ENCODE measurements at places on chromosomes 7 and 10.

DNA sequence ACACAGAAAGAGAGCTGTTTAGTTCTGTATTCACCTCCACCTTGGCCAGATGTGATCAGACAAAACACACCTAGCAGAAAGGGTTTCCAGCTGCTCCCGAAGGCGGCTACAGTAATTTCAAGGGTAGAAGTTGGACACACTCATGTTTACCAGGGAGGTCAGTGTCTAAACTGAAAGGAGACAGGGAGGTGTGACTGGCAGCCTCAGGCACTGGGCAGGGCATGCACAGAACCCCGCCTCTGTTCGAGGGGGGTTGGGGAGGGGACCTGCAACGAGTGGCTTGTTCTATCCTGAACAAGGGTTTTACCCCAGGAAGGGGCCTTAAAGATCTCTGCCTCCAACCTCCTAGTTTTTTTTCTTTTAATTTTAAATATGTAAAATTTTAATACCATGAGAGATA lies 49.6 kb downstream of the BPGM start:
- no peak for DNase-seq

- DNase-seq = peak; percentile 81
Measured at GRCh38 chr10:47384148-47384921, at the start of gene ZNF488. ZNF488 (minus strand) TSS chr10:47384293; CDS start chr10:47368829, 15,464 bp downstream.

GRCh38 chr7:117001283-117001682 lies 48.0 kb downstream of the ST7 start:
- DNase-seq = no peak

GRCh38 chr10:113506476-113506875 lies 46.4 kb upstream of the HABP2 start:
- no peak for DNase-seq

GRCh38 chr10:77899080-77899477 lies 27.5 kb downstream of the DLG5 start:
- DNase-seq = no peak

GRCh38 chr10:76436981-76437380 lies 1005.6 kb downstream of the LRMDA start:
- no peak for DNase-seq

GRCh38 chr10:67492317-67493019 lies 203.5 kb downstream of the CTNNA3 start:
- no peak for DNase-seq

GRCh38 chr10:89952325-89952724 lies 250.9 kb downstream of the KIF20B start:
- DNase-seq = no peak

- no peak for DNase-seq
Measured at GRCh38 chr10:116113721-116114501, 159.1 kb downstream of the GFRA1 start.

DNA sequence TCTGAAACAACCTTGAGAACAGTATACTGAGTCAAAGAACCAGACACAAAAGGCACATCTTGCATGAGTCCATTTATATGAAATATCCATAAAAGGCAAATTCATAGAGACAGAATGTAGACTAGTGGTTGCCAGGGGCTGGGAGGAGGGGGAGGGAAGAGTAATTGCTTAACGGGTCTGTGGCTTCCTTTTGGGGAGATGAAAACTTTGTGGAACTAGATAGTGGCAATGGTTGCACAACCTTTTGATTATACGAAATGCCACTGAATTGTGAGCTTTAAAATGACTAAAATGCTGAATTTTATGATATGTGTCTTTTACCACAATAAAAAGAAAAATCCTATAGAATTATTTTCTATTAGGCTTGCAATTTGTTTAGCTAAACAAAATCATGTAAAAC lies 16.8 kb downstream of the ADRB1 start:
- peak; percentile 89 for DNase-seq

DNA sequence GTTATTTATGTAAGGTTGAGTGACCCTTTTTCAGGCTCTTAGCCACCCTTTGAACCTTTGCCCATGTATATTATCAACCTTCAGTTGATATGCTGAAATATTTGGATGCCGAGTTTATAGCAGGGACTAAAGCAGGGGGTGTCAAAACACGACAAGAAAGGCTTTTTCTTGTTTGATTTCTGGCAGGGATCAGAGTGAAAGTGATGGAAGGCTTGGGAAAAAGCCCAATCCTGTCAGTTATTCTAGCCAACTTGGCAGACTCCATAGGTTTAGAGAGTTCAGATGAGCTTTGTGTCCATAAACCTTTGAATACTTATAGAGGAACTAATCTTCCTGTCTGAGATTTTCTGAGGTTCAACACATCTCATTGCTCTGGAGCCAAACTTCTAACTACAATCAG lies 47.5 kb downstream of the INHBA start:
- no peak for DNase-seq

DNA sequence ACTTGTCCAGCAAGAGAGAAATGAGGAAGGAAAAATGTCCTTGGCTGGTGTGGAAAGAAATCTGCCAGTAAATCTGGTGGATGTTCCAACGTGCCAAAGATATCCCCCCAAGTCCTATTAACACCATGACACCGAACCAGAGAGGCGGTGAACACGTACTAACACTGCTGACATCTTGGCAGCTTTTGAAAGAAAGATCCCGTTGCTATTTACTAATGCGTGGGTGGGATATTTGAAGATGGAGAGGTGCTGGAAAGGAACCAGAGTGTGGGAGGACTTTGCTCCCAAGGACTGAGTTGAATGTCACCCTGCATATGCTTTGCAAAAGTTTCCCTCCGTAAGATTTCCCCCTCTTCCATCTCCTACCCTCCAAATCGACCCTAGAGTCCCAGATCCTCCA lies 7.9 kb downstream of the CCDC3 start:
- no peak for DNase-seq

DNA sequence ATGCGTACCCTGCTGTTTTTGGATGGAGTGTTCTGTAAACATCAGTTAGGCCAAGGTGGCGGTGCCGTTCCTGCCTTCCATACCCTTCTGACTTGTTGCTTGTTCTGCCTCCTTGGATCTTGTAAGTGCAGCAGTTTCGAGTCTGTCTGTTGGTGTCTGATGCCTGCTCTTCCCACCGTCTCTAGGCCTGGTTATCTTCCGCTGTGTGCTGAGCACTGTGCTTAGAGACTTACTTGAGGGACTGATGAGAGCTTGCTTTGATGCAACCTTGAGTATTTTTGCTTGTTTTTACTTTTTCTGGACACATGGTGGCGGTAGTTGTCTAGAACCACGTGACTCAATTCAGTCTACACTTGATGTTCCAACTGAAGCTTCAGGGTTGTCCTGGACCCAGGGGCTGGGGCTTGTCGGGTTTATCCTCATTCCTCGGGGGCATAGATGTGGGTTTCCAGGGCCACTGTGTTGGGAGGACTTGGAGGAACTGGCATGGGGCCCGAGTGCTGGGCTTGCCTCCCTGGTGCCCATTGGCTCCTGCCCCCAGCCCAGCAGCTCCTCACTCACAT lies 14.4 kb upstream of the SPRN start:
- DNase-seq = peak; percentile 81

DNA sequence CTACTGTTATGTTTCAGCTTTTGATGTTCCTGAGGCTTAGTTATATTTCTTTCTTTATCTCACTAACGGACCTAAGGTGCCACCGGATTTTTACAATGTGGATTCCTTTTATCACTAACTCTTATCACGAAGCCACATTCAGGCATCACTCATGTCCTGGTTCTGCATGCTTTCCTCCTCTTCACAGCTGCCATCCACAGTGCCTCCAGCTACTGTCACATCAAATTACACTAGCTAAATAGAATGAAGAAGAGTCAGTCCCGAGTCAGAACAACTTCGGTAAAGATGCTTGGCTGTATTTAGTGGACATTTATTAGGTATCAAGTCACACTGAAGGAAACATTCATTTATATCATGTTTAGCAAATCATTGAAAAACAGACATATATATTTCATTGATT lies 153.2 kb downstream of the NEBL start:
- no peak for DNase-seq

- no peak for DNase-seq
Measured at GRCh38 chr7:137891016-137891655, 44.4 kb upstream of the DGKI start.

GRCh38 chr7:79241288-79242060 lies 212.0 kb downstream of the MAGI2 start:
- DNase-seq = peak; percentile 72

GRCh38 chr7:26022982-26023381 lies 129.0 kb upstream of the NFE2L3 start:
- DNase-seq = no peak

DNA sequence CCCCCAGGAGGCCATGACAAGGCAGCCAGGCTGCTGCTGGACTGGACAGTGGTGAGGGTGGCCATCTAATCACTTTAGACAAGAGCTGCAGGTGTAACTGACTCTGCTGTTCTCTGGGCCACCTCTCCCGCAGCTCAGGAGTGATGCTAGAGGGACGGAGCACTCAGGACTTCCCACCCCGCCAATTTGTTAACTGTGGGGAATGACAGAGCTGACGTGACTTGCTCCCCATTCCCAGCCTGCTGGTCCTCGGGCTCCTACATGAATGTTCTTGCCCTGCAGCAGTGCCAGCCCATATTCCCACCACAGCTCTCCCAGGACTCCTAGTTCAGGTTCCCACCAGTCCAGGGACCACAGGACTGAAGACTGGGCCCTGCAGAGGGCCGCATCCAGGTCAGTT lies 16.7 kb upstream of the NPFFR1 start:
- DNase-seq = no peak

DNA sequence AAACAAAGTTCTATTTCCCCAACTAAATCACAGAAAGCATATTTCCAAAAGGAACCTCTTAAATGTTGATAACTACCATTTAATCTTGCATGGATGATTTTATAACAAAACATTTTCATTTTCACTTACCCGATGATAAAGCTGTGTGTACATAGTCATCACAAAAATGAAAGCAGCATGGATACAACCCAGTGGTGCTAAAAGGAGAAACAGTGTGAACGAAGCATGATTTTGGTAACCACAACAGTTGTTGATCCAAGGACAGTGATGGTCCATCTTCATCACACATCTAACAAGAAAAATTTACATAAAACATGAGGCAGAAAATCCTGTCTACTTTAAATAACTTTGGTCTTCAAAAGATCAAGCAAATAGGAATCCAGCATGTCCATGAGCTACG lies 4.7 kb downstream of the ZDHHC6 start:
- no peak for DNase-seq

GRCh38 chr10:103111918-103112877 lies 80.9 kb downstream of the NT5C2 start:
- DNase-seq = no peak

- no peak for DNase-seq
Measured at GRCh38 chr10:87753995-87754866, 63.8 kb downstream of the ATAD1 start.

- DNase-seq = no peak
Measured at GRCh38 chr7:156474241-156474743, 166.3 kb upstream of the RNF32 start.

- DNase-seq = no peak
Measured at GRCh38 chr10:116590590-116591444, at the start of gene PNLIPRP1. PNLIPRP1 (plus strand) TSS chr10:116590959; CDS start chr10:116591130, 171 bp downstream.

DNA sequence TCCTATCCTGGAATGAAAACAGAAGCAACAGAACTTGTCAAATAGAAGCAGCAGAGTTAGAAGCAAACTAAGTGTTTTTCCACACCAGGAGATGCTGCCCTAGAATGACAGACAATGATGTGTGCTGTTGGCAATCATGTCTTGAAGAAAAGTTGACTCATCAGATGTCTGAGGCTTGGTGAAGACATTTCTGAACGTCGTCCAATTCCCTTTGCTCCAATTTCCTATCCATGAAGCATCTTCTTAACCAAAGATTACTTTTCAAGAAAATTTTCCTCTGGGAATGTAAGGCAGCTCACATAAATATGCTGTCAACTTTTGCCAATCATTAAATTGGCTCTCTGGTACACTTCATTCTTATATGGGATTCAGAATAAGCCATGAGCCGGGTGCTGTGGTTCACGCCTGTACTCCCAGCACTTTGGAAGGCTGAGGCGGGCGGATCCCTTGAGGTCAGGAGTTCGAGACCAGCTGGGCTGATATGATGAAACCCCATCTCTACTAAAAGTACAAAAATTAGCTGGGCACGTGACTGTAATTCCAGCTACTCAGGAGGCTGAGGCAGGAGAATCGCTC lies 34.6 kb downstream of the MALSU1 start:
- DNase-seq = no peak

DNA sequence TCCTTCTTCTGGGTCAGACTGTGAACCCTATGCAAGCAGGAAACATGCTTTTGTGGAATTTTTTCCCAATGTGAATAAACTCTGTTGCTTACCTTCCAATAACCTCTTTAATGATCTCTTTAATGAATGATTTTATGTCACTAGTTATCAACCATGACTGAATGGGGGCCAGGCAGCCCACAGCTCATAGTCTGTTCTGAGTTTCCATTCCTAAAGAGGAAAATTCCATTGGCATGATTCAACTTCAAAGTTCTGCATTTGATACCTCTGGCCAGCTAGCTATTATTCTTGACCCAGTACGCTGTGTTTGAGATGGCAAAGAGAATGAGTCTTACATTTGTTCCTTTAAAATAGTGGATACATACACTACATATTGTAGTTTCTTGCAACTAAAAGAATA lies 867.8 kb upstream of the CELF2 start:
- no peak for DNase-seq

DNA sequence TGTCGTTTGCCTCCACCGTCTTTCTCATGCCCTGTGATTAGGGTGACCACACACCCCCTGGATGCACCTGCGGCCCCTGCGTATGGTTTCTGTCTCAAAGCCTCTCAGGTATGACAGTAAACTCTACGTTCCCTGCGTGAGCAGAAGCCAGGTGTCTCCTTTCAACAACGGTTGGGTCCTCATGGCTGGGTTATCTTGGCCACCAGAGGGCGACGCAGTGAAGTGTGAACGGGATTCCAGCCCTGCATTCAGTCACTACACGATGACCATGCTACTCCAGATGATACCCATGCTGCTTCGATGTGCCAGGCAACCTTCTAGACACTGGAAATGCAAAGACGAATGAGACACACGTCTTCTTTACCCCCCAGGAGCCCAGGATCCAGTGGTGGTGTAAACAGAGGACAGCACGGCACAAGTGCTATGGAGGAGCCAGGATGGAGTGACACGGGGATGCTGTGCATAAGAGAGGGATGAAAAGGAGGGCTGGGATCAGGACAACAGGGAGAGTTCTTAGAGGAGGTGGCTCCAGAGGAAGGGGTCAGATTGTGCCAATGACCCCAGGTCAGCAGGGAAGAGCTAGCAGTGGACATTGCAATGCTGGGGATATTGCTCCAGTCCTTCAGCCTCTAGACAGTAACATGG lies 228.1 kb upstream of the PFKP start:
- DNase-seq = peak; percentile 52

- DNase-seq = no peak
Measured at GRCh38 chr10:16001581-16001980, 141.3 kb upstream of the MINDY3 start.

GRCh38 chr10:48462482-48463020 lies 142.3 kb downstream of the ARHGAP22 start:
- no peak for DNase-seq

GRCh38 chr10:18607503-18608378 lies 43.6 kb downstream of the NSUN6 start:
- peak; percentile 53 for DNase-seq

DNA sequence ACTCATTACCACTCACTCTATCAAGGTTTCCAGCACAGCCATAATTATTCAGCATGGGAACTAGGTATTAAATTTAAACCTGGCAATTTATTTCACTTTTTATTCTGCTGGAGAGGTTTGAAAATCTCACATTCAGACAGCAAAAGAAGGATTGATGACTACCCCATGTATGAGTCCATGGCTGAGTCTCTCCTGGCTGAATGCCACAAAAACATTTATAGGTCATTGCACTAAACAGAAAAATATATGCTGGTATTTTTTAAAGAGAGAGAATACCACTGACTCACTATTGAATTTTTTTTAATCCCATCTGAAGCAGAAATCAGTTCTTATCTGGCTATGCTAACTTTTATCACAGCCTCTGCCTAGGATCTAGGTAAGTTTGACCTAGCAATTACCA lies 336.3 kb downstream of the PPP1R3A start:
- DNase-seq = no peak

Measured in OCI-M1 (cell line).